ENCODE measurements at places on chromosomes 2 and 18. TPM values are rescaled to one million over a fixed set of nuclear protein-coding genes. Genes with fewer than 3 reads are reported as not detected.

The SH2D6 gene
- total RNA-seq, result 0.71 TPM

- H3K27me3 ChIP-seq, result no peaks in the 10 kb centered on the region
- H3K4me1 ChIP-seq, result no peaks in the 10 kb centered on the region
Measured at GRCh38 chr2:143442193-143442592, 313.0 kb downstream of the ARHGAP15 start.

- no peak overlapping the region for H3K27ac ChIP-seq
- no peak overlapping the region for H3K4me3 ChIP-seq
- DNase-seq, result no peak
Measured at GRCh38 chr2:134676960-134677359, 41.8 kb downstream of the TMEM163 start.

DNA sequence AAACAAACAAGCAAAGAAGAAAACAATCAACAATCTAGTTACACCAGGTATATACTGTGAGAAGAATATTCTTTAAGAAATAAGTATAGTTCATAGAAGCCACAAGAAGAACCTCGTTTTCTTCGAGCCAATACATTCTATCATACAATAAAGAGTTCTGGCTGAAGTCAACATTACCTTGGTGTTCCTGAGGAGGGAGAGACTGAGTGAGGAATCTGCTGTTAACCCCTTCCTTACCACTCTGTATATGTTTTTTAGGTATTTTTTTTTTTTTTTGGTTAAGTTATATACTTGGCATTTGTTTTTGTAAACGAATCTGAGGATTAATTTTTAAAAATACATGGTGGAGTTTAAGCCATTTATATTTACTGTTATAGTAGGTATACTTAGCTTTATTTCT lies 412.5 kb downstream of the NUP35 start:
- H3K27me3 ChIP-seq, result no peaks in the 10 kb centered on the region
- H3K27ac ChIP-seq, result no peak overlapping the region
- H3K36me3 ChIP-seq, result no peaks in the 10 kb centered on the region
- peaks cover 26% of the 10 kb centered on the region for H3K4me1 ChIP-seq

- no peaks in the 10 kb centered on the region for H3K27me3 ChIP-seq
- H3K4me3 ChIP-seq, result no peak overlapping the region
- DNase-seq, result no peak
- H3K36me3 ChIP-seq, result no peaks in the 10 kb centered on the region
- H3K27ac ChIP-seq, result no peak overlapping the region
- H3K4me1 ChIP-seq, result peaks cover 21% of the 10 kb centered on the region
Measured at GRCh38 chr2:107414376-107414775, 412.3 kb upstream of the RGPD4 start.

DNA sequence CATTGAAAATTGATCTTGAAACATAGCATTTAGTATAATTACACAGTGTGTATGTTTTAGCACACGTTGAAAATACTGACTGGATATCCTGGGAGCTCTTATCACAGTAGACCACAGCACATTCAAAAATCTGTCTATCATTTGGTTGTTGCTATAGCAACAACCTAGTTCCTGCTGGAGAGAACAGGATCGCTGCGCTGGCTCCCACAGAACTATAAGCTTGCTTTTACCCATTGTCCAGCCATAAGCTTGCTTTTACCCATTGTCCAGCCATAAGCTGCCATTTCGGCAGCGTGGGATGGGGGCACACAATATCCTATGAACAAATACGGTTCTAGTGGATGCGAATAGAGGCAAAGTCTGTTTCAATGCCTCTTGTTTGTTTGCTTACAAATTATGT lies 70.4 kb upstream of the ST6GAL2 start:
- peaks cover 14% of the 10 kb centered on the region for H3K4me1 ChIP-seq
- DNase-seq, result no peak
- H3K27me3 ChIP-seq, result no peaks in the 10 kb centered on the region
- H3K4me3 ChIP-seq, result no peak overlapping the region
- no peaks in the 10 kb centered on the region for H3K36me3 ChIP-seq

DNA sequence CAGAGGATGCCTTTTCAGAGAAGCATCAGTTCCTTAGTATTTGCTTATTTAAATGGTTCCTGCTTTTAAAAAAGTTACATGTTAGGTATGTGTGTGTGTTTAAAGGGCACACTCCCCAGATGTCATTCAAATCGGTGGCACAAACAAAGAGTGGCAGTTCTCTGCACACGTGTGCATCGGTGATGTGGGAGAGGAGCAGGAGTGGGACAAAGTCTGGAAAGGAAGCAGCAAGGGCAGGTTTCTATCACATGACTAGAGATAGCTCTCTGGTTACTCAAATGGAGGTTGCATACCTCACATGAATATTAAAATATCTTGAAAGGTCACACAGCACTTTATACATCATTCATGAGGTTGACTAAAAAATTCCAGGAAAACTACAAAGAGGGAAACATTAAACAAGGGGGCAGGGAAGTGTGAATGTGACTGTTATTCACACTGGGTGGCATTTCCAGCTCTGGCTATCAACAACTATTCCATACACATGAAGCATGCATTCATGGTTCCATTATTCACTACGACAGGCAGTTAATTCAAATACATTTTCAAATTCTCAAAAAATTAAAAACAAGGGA lies 64.7 kb downstream of the SEPTIN10 start:
- no peaks in the 10 kb centered on the region for H3K27me3 ChIP-seq
- no peak overlapping the region for H3K27ac ChIP-seq
- H3K4me1 ChIP-seq, result no peaks in the 10 kb centered on the region
- H3K36me3 ChIP-seq, result peaks cover 20% of the 10 kb centered on the region

DNA sequence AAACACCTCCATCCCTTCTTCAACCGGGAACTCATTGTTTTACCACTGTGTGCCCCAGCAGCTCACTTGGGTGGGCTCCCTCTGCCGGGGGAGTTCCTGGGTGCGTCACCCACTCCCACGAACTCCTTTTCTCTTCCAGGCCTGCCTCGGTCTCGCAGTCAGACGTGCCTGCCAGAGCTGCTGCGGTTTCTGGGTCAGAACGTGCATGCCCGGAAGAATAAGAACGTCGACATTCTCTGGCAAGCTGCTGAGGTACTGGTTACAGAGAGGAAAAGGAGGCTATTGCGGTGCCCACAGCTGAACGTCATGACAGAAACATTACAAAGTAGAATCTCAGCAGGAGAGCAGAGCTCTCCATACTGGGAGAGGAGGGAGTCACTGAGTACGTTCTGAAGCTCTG lies 35.6 kb downstream of the COA5 start:
- no peak overlapping the region for H3K4me3 ChIP-seq
- DNase-seq, result no peak
- H3K27me3 ChIP-seq, result no peaks in the 10 kb centered on the region
- no peaks in the 10 kb centered on the region for H3K4me1 ChIP-seq
- H3K27ac ChIP-seq, result no peak overlapping the region

GRCh38 chr18:58758606-58759005 lies 87.3 kb downstream of the MALT1 start:
- peak overlapping the region; percentile 10 for H3K27ac ChIP-seq
- no peak overlapping the region for H3K4me3 ChIP-seq
- H3K4me1 ChIP-seq, result no peaks in the 10 kb centered on the region
